Type B pancreatic cell (in vitro differentiated cells): ENCODE measurements at places on chromosomes 12 and 14. TPM values are rescaled to one million over a fixed set of nuclear protein-coding genes. Genes with fewer than 3 reads are reported as not detected.

DNA sequence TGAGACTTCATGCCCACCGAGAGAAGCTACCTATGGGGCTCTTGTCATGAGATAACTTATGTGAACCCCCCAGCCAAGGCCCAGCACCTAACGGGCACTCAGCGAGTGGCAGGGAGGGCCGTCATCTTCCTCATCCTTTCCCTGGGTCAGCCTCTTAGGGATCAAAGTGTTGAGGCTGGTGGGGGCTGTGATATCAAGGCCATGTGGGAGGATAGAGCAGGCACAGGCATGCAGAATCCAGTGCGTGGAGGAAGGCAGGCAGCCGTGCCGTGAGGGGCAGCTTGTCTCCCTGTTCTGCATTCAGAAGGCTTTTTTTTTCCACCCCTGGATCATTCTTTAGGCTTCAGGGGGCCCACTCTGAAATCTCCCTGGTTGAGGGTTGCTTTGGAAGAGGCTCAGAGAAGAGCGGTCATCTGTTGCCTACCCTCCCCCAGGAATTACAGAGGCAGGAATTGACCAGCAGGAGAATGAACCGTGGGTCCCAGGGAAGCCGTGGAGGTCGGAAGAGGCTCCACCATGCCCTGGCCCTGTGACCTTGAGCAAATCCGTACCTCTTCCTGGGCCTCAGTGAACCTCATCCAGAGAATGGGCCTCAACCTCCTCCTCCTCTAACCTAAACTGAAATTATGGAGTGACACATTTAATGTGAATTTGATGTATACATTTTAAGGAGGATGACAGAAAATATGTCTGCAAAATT, 62.8 kb downstream of the BEGAIN start:
- H3K36me3 ChIP-seq: no peaks in the 10 kb centered on the region
- no peaks in the 10 kb centered on the region for H3K27me3 ChIP-seq
- H3K27ac ChIP-seq: no peak overlapping the region

Gene AVPR1A
- 0.88 and 5.1 TPM in 2 replicates for total RNA-seq

Gene SLC39A5
- total RNA-seq: 23.0 and 37.7 TPM in 2 replicates

Gene ATN1
- 131 and 139 TPM in 2 replicates for total RNA-seq

- no peaks in the 10 kb centered on the region for H3K4me1 ChIP-seq
- no peak overlapping the region for H3K27ac ChIP-seq
- no peaks in the 10 kb centered on the region for H3K27me3 ChIP-seq
- H3K4me3 ChIP-seq: no peak overlapping the region
- peaks cover 3% of the 10 kb centered on the region for H3K36me3 ChIP-seq
Observed at GRCh38 chr12:29889737-29890136, 106.0 kb upstream of the TMTC1 start.

- H3K36me3 ChIP-seq: no peaks in the 10 kb centered on the region
- no peaks in the 10 kb centered on the region for H3K27me3 ChIP-seq
- DNase-seq: no peak
- H3K4me1 ChIP-seq: peaks cover 16% of the 10 kb centered on the region
- H3K4me3 ChIP-seq: peak overlapping the region; percentile 51
- H3K27ac ChIP-seq: peak overlapping the region; percentile 89
Observed at GRCh38 chr12:115872212-115872611, 405.3 kb downstream of the MED13L start.

- H3K4me1 ChIP-seq: no peaks in the 10 kb centered on the region
- no peaks in the 10 kb centered on the region for H3K27me3 ChIP-seq
- H3K4me3 ChIP-seq: no peak overlapping the region
- H3K36me3 ChIP-seq: no peaks in the 10 kb centered on the region
Observed at GRCh38 chr12:34294671-34295365, 272.5 kb downstream of the ALG10 start.

GRCh38 chr12:116697716-116698115, 40.2 kb downstream of the SPRING1 start:
- peak overlapping the region; percentile 72 for H3K4me3 ChIP-seq
- peak overlapping the region; percentile 86 for H3K27ac ChIP-seq
- DNase-seq: peak; percentile 60
- no peaks in the 10 kb centered on the region for H3K36me3 ChIP-seq
- peaks cover 35% of the 10 kb centered on the region for H3K4me1 ChIP-seq

GRCh38 chr12:49790741-49791555, 37.3 kb downstream of the NCKAP5L start:
- H3K36me3 ChIP-seq: peaks cover 10% of the 10 kb centered on the region
- no peak for DNase-seq
- H3K27me3 ChIP-seq: no peaks in the 10 kb centered on the region
- no peaks in the 10 kb centered on the region for H3K4me1 ChIP-seq
- no peak overlapping the region for H3K4me3 ChIP-seq

Gene ARMH4
- total RNA-seq: 7.5 and 22.0 TPM in 2 replicates

DNA sequence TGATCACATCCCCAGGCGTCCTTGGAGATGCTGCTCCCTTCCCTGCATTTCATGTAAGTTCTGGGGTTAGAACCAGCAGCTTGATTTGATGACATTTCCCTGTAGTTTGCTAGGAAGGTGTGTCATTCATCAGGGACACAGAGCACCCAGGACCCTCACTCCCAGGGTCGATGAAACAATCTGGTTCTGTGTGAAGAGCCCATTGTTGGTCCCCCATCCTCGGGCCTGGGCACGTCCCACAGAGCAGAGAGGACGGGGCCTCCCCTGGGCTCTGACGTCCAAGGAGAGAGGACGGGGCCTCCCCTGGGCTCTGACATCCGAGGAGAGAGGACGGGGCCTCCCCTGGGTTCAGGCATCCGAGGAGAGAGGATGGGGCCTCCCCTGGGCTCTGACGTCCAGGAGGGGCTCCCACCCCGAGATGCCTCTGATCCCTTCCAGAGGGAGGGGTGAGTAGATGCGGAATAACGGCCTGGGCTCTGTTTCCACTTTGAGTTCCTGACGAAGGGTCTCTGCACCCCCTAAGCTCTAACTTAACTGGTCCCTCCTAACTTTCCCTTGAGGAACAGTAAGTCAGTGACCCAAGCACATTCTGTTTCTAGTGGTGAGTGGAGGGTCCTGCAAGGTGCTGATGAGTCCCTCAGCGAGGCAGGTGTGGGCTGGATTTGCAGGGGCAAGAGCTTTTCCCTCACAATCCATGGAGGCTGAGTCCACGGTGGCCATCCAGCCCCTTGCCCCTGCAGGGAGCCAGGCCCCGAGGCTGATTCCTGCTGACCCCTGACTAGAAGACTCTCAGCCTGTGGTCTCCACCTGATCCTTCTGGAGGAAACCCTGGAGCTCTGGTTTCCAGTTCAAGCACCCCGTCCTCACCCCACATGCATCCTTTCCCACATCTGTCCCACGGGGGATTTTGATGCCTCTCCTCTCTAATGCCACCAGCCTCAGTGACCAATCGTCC, 35.5 kb upstream of the SFSWAP start:
- no peak overlapping the region for H3K4me3 ChIP-seq
- H3K36me3 ChIP-seq: no peaks in the 10 kb centered on the region
- H3K27ac ChIP-seq: no peak overlapping the region
- H3K27me3 ChIP-seq: peaks cover 41% of the 10 kb centered on the region
- no peaks in the 10 kb centered on the region for H3K4me1 ChIP-seq
- DNase-seq: peak; percentile 68

Gene CLECL1
- total RNA-seq: not detected in 2 replicates

Gene RFLNA
- total RNA-seq: 19.7 and 57.4 TPM in 2 replicates

Gene INHBC
- total RNA-seq: not detected in 2 replicates
